ENCODE measurements at places on chromosomes 13 and 19.
A peak's percentile ranks its signal among the peaks of the same experiment; 100 is the strongest.

GRCh38 chr19:40392123-40392522, 2.1 kb upstream of the HIPK4 start:
- H3K4me3 ChIP-seq: no peak overlapping the region
- H3K36me3 ChIP-seq: peaks cover 12% of the 10 kb centered on the region
- DNase-seq: no peak
- H3K27me3 ChIP-seq: peaks cover 12% of the 10 kb centered on the region
- no peak overlapping the region for H3K27ac ChIP-seq

GRCh38 chr13:43782686-43783085, 4.1 kb downstream of the ENOX1 start:
- H3K27me3 ChIP-seq: peaks cover 5% of the 10 kb centered on the region
- peak overlapping the region; percentile 45 for H3K27ac ChIP-seq
- no peak overlapping the region for H3K4me3 ChIP-seq
- DNase-seq: no peak
- H3K4me1 ChIP-seq: peaks cover 9% of the 10 kb centered on the region
- H3K36me3 ChIP-seq: no peaks in the 10 kb centered on the region

GRCh38 chr19:46484656-46485055, 11.0 kb downstream of the PNMA8B start:
- H3K27me3 ChIP-seq: peaks cover 8% of the 10 kb centered on the region
- no peak overlapping the region for H3K4me3 ChIP-seq
- peaks cover 20% of the 10 kb centered on the region for H3K4me1 ChIP-seq
- H3K27ac ChIP-seq: no peak overlapping the region
- H3K36me3 ChIP-seq: peaks cover 3% of the 10 kb centered on the region
- no peak for DNase-seq

DNA sequence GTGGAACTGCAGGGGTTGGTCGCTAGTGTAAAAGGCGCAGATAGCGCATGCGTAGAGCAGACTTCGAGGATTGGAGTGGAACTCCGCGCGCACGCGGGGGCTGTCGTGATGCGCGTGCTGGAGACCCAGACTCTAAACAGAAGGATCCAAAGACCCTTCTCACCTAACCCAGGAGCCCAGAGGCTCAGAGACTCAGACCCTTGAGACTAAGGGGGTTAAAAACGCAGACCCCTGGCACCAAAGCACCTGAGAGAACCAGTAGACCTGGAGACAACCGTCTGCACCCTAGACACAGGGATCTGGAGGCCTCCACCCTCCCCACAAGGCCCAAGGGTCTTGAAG, 567 bp upstream of the CTU1 start:
- H3K4me3 ChIP-seq: peak overlapping the region; percentile 98
- peaks cover 9% of the 10 kb centered on the region for H3K4me1 ChIP-seq
- H3K27me3 ChIP-seq: peaks cover 15% of the 10 kb centered on the region
- DNase-seq: no peak
- H3K36me3 ChIP-seq: peaks cover 22% of the 10 kb centered on the region

GRCh38 chr19:50777830-50778303, 7.6 kb downstream of the GPR32 start:
- H3K4me3 ChIP-seq: no peak overlapping the region
- peaks cover 8% of the 10 kb centered on the region for H3K27me3 ChIP-seq
- DNase-seq: no peak
- no peak overlapping the region for H3K27ac ChIP-seq
- no peaks in the 10 kb centered on the region for H3K4me1 ChIP-seq

GRCh38 chr19:27752530-27753184, 1460.3 kb downstream of the UQCRFS1 start:
- H3K36me3 ChIP-seq: peaks cover 3% of the 10 kb centered on the region
- peaks cover 1% of the 10 kb centered on the region for H3K27me3 ChIP-seq
- H3K27ac ChIP-seq: no peak overlapping the region
- DNase-seq: no peak
- no peak overlapping the region for H3K4me3 ChIP-seq

All from endothelial cell (in vitro differentiated cells).